ENCODE measurements at places on chromosomes 7 and 10.

- DNase-seq = no peak
Measured at GRCh38 chr10:18527687-18528086, 123.7 kb downstream of the NSUN6 start.

GRCh38 chr10:7119325-7120015 lies 291.4 kb downstream of the SFMBT2 start:
- no peak for DNase-seq

DNA sequence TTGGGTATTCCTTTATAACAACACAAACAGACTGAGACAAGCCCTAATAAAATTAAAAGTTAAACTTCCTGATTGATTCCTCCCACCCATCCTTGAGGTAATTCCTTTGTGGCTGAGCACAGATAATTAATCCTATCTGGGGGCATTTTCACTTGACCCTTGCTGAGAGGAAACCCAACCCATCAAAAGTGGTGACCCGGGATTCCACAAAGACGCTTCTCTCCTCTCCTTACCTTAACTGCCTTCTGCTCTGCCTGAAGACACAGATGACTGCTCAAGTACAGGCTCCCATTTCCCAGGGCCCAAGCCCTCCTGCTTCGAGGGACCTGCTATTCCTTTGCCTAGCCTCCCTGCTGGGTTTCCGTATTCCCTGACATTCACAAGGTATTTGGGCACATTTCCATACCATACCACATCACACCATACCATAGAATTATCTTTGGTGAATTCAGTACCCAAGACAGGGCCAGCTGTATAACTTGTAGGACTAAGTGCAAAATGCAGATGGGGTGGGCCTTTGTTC lies 9.8 kb upstream of the MAPK8 start:
- no peak for DNase-seq

GRCh38 chr7:7304705-7305450 lies 122.5 kb downstream of the C1GALT1 start:
- no peak for DNase-seq

DNA sequence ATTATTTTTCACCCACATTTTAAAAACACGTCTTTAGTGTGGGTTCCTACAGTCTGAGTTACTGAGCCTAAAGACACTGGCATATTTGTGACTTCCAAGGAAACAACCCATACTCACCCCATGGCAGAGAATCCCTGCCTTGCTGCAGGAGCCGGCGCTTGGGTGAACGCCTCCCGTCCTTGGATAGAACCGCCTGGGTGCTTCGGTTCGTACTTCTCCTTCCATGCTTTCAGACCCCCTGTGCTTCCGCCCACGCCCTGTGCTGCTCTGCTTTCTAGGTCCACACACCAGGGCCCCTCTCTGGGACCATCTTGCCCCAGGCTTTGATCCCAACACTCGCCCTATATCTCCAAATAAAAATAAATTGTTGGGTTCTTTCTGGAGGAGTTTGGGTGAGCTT lies 125.8 kb downstream of the PTPRN2 start:
- DNase-seq = no peak

DNA sequence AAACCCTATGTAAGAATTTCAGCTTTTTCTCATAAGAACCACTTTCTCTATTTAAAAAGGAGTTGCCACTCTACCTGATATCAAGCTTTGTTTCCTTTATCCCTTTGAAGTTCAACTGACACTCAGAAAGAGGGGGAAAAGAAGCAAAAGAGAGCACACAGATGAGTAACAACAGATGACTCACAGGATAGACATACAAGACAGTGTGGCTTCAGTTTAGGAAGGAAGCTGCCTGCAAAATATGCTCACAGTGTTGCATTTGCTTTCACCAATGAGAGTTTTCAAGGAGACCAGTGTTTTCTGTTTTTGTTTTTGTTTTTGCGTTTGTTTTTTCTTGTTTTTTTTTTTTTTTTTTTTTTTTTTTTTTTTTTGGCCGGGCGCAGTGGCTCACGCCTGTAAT lies 1181.6 kb downstream of the DNAJB9 start:
- DNase-seq = no peak

- DNase-seq = no peak
Measured at GRCh38 chr7:93016681-93017381, 100.9 kb downstream of the SAMD9 start.

GRCh38 chr10:104796823-104797222 lies 155.7 kb downstream of the SORCS3 start:
- DNase-seq = no peak

GRCh38 chr7:36315309-36315944 lies 74.2 kb upstream of the ANLN start:
- peak; percentile 40 for DNase-seq

DNA sequence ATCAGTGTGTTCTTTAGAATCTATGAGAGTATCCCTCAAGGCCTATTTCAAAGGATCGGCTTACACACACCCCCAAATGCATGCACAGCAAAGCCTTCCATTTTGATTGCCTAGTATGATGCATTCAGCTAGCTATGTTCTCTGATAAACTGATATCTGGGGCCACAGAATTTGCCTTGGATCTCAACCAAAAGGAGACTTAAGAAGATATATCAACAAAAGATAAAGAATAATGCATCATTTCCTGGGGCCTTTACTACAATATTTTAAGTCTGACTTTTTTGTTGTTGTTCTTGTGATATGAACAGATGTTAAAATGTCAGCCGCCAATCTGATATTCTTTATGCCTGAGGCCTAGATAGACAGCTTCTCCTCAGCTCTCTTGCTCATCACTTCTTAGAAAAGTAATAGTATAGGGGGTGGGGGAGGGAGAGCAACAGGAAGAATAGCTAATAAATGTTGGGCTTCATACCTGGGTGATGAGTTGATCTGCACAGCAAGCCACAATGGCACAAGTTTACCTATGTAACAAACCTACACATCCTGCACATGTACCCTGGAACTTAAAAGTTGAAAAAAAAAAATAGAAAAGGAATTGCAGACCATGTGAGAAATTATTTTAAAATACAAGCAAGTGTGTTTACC lies 792.9 kb upstream of the GHITM start:
- no peak for DNase-seq

DNA sequence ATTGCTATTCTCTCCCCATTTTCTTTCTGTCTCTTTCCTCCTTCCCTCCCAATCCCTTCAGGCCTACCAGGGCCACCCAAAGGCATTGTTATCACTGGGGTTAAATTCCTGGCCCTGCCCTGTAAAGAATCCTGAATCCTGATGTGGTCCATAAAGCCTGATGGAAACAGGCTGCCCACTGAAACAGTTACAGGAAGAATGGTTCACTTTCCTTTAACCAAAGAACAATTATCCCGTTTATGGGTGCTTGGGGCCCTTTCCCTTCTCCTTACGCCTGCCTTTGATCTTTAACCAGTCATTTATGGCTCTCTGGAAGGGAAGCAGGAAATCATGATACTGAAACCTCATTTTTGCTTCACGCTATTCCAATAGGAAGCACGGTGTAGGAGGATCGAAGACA lies 273.1 kb upstream of the NEBL start:
- DNase-seq = no peak
